ENCODE measurements at places on chromosomes 12 and 14. TPM values are rescaled to one million over a fixed set of nuclear protein-coding genes. Genes with fewer than 3 reads are reported as not detected.

DNA sequence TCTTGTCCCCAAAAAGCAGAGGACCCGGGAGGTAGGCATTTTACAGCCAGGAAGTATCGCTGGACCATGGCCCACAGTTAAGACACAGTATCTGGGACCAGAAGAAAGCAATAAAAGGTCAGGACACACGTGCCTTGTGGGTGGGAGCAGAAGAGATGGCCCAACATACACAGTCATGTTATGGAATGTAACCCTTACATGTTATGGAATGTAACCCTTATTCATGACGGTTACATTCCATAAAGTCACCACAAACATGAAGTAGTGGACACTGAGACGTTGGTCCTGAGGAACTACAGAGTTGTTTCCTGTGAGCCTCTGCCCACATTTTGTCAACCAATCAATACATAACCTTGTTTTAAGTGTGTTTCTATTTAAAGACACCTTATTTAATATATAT is 285.6 kb upstream of the FKBP4 start:
- H3K36me3 ChIP-seq, result no peaks in the 10 kb centered on the region
- no peak overlapping the region for H3K27ac ChIP-seq
- H3K27me3 ChIP-seq, result no peaks in the 10 kb centered on the region
- H3K4me1 ChIP-seq, result no peaks in the 10 kb centered on the region
- DNase-seq, result no peak
- H3K4me3 ChIP-seq, result no peak overlapping the region

GRCh38 chr14:87000081-87000480 is 992.9 kb downstream of the GALC start:
- H3K36me3 ChIP-seq, result no peaks in the 10 kb centered on the region
- no peak overlapping the region for H3K27ac ChIP-seq
- DNase-seq, result no peak
- no peaks in the 10 kb centered on the region for H3K27me3 ChIP-seq

- no peak overlapping the region for H3K27ac ChIP-seq
- no peak for DNase-seq
- no peaks in the 10 kb centered on the region for H3K4me1 ChIP-seq
- H3K36me3 ChIP-seq, result no peaks in the 10 kb centered on the region
- no peaks in the 10 kb centered on the region for H3K27me3 ChIP-seq
- no peak overlapping the region for H3K4me3 ChIP-seq
Measured at GRCh38 chr12:59357811-59358210, 238.0 kb upstream of the SLC16A7 start.

DNA sequence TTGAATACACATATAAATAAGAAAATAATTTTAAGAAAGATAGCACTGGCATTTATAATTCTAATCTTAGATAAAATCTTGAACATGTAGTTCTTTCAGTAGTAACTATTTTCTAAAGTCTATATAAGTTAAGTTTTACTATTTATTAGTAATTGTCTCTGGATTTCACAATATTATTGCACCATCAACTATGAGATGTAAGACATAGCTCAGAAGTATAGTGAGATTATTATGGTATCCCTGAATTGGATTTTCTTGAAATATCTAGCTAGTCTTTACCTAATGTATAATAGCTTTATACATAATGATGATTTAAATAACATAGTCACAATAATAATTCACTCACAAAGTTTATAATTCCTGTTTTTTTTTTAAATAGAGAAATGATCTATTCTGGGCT is 6.7 kb downstream of the CLEC12A start:
- no peak for DNase-seq
- no peaks in the 10 kb centered on the region for H3K27me3 ChIP-seq
- H3K36me3 ChIP-seq, result no peaks in the 10 kb centered on the region
- H3K27ac ChIP-seq, result no peak overlapping the region

GRCh38 chr14:101078892-101079221 is 175.3 kb upstream of the RTL1 start:
- H3K27me3 ChIP-seq, result no peaks in the 10 kb centered on the region
- no peaks in the 10 kb centered on the region for H3K4me1 ChIP-seq
- DNase-seq, result no peak
- H3K27ac ChIP-seq, result no peak overlapping the region
- H3K36me3 ChIP-seq, result no peaks in the 10 kb centered on the region

The ANHX gene
- polyA plus RNA-seq, result not detected

- H3K4me1 ChIP-seq, result no peaks in the 10 kb centered on the region
- no peaks in the 10 kb centered on the region for H3K27me3 ChIP-seq
- H3K4me3 ChIP-seq, result no peak overlapping the region
Measured at GRCh38 chr12:49314811-49315210, 8.2 kb upstream of the TROAP start.

GRCh38 chr12:91940826-91941570 is 204.6 kb downstream of the BTG1 start:
- H3K27ac ChIP-seq, result no peak overlapping the region
- no peak for DNase-seq
- H3K27me3 ChIP-seq, result no peaks in the 10 kb centered on the region

- no peaks in the 10 kb centered on the region for H3K36me3 ChIP-seq
- peaks cover 11% of the 10 kb centered on the region for H3K4me1 ChIP-seq
- H3K27me3 ChIP-seq, result no peaks in the 10 kb centered on the region
- H3K4me3 ChIP-seq, result no peak overlapping the region
Measured at GRCh38 chr12:122018457-122018856, 3.2 kb upstream of the BCL7A start.

Measured in naive thymus-derived CD4-positive, alpha-beta T cell (primary cell).